ENCODE measurements at places on chromosomes 7 and 10.

DNA sequence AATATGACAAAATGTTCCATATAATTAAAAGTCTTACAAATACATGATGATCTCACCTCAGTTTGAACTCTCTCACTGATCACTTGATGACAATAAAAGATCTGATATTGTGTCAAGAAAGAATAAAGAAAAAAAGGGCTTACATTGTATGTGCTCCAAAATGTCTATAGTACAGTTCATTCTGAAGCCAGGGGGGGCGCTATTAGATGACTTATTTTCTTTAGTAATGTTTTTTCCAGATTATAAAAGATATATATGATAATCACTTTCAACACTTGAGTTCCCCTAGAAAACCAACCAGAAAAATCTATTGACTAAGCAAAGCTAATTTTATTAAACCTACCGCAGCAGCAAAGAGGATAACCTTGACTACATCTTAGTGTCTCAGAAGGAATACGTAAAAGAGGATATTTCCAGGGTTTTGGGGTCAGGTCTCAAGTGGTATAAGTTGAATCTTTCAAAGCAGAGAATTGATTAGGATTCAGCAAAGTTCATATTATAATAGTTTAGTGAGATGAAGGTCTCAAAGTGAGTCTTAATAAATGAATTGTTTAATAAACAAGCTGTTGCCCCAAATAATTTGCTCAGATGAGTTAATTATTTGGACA, 55.8 kb downstream of the PTN start:
- no peak for DNase-seq

DNA sequence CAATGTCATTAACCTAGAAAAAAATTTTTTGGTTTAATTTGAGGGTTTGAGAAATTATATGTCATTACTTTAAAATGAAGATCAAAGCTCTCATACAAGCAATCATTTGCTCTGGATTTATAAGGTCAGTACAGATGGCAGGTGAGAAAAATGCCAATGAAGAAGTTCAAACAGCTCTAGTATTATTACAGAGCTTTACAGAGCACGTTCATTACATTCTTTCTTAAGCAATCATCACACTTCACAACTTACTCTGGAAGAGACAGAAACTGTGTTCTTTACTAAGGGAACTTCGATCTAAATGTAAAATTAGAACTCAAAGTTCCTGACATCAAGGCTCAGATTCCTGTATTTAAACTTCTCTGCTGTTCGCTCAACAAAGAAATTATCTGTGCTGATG, 153.4 kb downstream of the ATE1 start:
- no peak for DNase-seq

GRCh38 chr10:132258423-132258822, 49.3 kb downstream of the STK32C start:
- DNase-seq: no peak

DNA sequence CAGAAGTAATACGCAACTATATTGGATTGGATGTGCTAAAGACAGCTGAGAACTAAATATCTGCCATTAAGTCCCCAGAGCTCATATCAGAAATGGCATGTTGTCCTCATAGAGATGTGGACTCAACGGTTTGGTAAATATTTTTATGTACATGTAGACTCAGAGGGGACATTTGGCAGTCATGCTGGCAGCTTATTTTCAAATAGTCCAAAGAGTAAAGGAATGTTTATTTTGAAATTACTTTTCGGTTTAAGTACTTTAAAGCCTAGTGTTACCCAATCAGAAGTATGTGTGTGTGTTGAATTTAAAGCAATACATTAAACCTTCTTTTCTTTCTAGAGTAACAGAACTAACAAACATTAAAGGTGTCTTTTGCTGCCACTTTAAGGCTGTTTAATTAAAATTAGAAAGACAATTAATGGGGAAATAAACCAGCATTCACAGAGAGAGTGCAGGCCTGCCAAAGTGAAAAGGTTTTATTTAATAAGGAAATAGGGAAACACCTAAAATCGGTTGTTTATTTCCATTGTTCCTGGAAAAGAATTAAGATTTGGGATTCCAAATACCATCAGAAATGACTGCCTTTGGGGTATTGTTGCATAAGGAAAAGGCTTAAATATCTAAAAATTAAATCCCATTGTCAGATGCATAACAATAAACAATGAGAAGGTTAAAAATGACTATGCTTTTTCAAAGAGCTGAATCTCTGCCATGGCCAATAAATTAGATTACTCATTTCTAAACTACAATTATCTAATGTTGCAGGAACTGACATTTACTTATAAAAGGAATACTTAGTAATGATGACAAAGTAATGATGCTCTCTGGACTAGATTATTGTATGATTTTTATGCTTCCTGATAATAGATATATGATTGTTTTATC, 113.4 kb upstream of the AHR start:
- no peak for DNase-seq

DNA sequence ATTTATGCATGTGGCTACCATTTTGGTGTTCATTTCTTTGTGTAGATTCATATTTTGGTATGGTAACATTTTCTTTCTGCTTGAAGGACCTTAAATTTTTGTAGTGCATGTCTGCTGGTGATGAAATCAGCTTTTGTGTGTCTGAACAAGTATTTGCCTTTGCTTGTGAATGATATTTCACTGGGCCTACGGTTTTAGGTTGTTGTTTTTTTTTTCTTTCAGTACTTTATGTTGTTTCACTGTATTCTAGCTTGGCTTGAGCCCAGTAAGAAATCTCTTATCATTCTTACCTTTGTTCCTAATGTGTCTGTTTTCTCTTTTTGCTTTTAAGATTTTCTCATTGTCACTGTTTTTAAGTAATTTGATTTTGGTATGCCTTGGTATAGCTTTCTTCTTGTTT, 31.9 kb downstream of the SAMD8 start:
- no peak for DNase-seq

GRCh38 chr10:44030132-44030531, 354.8 kb downstream of the CXCL12 start:
- no peak for DNase-seq

DNA sequence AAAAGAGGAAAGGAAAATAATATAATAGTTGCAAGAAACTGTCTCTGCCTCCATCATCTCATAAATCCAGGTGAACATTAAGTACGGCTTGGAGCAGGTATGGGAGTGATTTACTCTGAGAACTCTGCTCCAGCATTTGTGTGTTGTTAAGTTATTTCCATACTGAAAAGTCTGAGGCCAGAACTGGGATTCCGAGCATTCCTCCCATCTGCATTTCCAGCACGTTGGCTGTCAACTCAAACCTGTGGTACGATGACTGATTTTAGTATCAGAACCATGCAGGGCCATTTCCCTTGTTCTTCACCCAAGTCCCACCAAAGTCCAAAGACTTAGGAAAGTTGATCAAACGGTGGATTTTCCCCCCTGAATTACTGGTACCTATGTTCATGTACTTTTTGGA, 104.9 kb downstream of the CREB5 start:
- DNase-seq: no peak

GRCh38 chr7:64638822-64639221, 27.1 kb upstream of the ZNF107 start:
- DNase-seq: no peak
